ENCODE measurements at places on chromosomes 5 and 9.

GRCh38 chr5:65722575-65723403 lies 784 bp downstream of the NLN start:
- DNase-seq: no peak

DNA sequence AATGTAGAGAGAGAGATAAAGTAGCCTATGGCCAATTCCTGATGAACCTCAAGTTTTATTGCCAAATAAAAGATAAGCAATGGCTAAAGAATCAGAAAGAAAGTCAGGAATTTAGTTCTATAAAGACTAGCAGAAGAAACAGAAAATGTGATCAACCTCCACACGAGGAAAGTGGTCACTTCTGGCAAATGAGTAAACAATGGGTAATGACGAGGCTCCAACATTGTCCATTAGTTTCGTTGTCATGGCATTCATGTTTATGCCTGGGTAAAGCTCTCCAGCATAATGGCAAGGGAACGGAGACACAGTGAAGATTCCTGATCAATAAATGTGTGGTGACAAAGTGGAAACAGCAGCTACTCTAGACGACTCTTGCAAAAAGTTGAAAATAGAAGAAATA lies 341.8 kb upstream of the CTNND2 start:
- no peak for DNase-seq

DNA sequence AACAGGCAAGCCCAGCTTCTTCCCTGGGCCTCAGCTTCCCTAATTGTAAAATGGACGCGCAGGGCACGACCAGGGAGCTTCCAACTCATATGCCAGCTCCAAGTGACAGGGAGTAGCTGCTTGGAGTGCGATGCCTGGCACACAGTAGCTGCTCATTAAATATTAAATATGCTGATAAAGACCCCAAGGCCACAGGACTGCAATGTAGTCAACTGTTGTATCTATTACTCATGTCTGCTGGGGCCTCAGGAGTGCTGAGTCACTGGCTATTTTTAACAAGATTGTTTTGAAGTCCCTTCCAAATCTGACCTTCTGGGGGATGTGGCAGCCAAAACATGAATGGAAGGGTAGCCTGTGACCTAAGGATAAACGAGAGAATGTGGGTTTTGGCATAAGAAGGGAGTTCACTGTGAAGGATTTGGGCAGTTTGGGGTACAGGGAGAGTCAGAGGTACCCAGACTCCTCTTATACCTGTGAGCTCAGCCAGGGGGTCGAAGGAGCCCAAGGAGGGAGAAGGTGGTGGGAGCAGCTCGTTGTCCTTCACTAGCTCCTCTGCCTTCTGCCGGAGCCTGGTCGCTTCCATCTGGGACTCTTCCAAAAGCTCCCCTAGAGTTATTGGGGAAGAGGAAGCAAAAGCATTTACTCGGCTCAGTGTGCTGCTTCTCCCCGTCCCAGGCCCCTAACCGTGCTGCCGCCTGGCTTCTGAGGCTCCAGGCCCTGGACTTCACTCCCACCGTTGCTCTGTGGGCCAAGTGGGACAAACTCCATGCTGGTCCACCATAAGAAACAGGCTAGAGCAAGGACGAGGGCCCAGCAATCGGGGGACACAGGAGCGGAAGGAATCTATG lies 17.5 kb downstream of the TNIP1 start:
- DNase-seq: no peak

GRCh38 chr5:127673117-127673800 lies 24.4 kb downstream of the CTXN3 start:
- no peak for DNase-seq

DNA sequence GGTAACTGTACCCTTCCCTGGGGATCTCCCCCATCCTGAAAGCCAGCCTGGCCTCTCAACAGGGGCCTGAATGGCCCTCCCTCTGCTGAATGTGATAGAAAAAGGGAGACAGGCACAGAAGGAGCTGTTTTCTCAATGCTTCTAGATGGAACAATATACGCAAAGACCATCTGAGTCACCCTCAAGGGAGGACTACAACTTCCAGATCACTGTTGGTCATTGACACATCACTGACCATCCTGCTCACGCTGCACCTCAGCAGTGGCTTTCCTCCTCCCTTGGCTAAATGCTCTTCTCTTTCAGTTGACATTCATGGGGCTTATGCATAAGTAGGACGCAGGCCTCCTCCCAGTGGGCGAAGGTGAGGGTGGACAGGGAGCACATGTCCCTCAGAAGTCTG lies 112.2 kb upstream of the SHB start:
- DNase-seq: no peak

- no peak for DNase-seq
Observed at GRCh38 chr5:402615-403359, 40.2 kb upstream of the EXOC3 start.

- DNase-seq: no peak
Observed at GRCh38 chr5:2833556-2833955, 82.1 kb upstream of the IRX2 start.

- DNase-seq: no peak
Observed at GRCh38 chr9:96071076-96071814, 195.8 kb downstream of the ERCC6L2 start.

DNA sequence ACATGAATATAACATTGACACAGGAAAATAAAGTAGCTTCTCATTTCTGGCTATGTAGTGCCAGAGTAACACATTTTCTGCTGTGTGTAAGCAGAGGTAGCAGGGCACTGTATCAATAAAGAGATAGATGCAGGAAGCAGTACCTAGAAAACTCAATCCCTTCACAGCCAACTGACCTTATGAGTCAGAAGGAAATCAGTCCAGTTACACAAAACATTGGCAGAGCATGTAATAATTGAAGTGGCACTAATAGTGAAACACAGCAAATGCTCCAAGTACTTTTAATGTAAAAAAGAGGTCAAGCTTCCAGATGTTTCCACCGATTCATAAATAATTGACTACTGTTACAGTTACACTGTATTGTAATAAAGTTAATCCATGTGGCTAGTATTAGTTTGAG lies 706.6 kb downstream of the EFNA5 start:
- DNase-seq: no peak

DNA sequence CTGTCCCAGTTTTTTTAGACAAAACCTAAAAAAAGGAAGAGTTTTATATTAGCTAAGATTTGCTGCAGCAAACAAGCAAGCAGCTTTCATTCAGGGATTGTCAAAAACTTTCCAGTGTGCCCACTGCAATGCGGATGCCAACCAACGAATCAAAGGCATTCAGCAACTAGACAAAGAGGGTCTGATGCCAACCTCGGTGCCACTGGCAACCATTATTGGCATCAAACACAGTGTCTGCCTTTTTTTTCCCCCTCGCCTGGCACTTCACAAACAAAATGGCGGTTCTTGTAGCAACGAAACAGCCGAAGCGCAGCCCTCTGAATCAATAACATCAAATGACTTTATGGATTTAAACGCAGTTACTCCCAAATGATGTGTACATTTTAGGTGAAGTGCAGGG lies 10.4 kb downstream of the NFIB start:
- DNase-seq: no peak

- no peak for DNase-seq
Observed at GRCh38 chr9:98787766-98788335, 8.5 kb downstream of the ANKS6 start.

DNA sequence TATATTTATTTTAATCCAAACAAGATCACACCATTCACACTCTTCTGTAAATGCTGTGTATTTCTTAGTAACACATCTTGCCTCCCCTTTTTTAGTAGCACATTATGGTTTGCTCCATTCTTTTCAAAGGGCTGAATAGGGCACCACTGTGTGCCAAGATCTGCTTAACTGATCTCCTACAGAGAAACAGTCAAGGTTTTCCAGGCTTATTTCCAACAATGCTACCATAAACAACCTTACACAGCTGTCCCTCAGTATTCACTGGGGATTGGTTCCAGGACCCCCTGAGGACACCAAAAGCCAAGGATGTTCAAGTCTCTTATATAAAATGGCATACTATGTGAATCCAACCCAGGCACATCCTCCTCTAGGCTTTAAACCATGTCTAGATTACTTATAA lies 16.5 kb downstream of the GOLM1 start:
- no peak for DNase-seq

DNA sequence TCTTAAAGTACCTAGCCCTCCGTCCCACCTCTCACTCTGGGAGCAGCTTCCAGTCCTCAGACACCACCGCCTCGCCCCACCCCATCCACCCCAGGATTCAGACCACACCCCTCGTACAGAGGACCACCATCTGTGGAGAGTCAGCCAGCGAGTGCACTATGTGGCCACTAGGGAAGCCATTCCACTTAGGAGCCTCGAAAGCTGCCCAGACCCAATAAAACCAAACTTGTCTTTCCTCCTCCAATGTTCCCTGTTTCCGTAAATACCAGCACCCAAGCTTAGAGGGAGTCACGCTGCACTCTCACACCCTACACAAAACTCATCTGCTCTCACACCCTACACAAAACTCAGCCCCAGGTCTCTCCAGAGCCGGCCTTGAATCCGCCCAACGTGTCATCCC lies 1.9 kb downstream of the GCNT4 start:
- DNase-seq: no peak

GRCh38 chr5:111311666-111312065 lies 87.5 kb downstream of the CAMK4 start:
- DNase-seq: no peak

Measured in stimulated activated CD8-positive, alpha-beta memory T cell treated with anti-CD3 and anti-CD28 coated beads, Interleukin-12 subunit alpha, Interleukin-12 subunit beta, amount 100 ng/mL, for 1 hour (primary cell).